ENCODE measurements at places on chromosomes 5 and 9.

GRCh38 chr5:154478752-154479159 lies 729 bp upstream of the HAND1 start:
- H3K27me3 ChIP-seq: peaks cover 100% of the 10 kb centered on the region
- no peaks in the 10 kb centered on the region for H3K36me3 ChIP-seq
- H3K4me1 ChIP-seq: peaks cover 67% of the 10 kb centered on the region
- DNase-seq: no peak

- H3K36me3 ChIP-seq: no peaks in the 10 kb centered on the region
- DNase-seq: no peak
- no peak overlapping the region for H3K4me3 ChIP-seq
- no peak overlapping the region for H3K27ac ChIP-seq
- peaks cover 9% of the 10 kb centered on the region for H3K4me1 ChIP-seq
- peaks cover 9% of the 10 kb centered on the region for H3K27me3 ChIP-seq
These were observed 92.9 kb upstream of the CLINT1 start for GRCh38 chr5:157951673-157952373.

DNA sequence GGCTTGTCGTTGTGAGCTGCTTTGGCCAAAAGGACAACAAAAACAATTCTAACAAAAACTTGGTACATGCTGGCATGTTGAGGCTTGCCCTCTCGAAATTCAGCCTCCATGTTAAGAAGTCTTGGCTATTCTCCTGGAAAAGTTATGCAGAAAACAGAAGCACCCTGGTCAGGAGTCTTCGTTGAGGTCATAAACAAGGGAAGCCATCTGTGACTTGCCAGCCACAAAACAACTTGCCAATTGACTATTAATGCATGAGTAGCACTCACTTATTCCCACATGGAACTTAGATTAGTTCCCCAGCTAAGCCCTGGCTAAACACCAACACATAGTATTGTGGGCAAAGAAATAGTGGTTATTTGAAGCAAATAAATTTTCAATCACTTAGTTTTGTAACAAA lies 521.0 kb upstream of the CHD1 start:
- H3K36me3 ChIP-seq: no peaks in the 10 kb centered on the region
- no peaks in the 10 kb centered on the region for H3K4me1 ChIP-seq
- no peak for DNase-seq
- H3K27me3 ChIP-seq: no peaks in the 10 kb centered on the region
- no peak overlapping the region for H3K27ac ChIP-seq

DNA sequence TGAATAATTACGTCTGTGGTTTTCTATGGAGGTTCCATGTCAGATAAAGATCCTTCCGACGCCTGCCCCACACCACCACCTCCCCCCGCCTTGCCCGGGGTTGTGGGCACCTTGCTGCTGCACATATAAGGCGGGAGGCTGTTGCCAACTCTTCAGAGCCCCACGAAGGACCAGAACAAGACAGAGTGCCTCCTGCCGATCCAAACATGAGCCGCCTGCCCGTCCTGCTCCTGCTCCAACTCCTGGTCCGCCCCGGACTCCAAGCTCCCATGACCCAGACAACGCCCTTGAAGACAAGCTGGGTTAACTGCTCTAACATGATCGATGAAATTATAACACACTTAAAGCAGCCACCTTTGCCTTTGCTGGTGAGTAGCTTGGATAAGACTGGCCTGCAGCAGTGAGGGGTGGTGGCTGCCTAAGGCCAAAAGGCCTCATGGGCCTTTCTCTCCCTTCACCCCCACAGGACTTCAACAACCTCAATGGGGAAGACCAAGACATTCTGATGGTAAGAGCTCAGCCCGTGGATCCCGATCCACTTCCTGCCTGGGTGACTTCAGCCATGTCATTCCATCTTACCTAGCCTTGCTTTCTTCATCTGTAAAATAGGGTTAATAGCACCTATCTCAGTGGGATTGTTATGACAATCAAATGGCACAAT lies at the start of gene IL3:
Gene IL3 (plus strand): TSS at position 155 of the 661 bp plus-strand sequence. CDS start 52 bp downstream, at position 207.
- H3K4me3 ChIP-seq: no peak within 1 kb of the TSS
- peaks cover 3% of the 10 kb centered on the region for H3K4me1 ChIP-seq
- DNase-seq: peak; percentile 6

DNA sequence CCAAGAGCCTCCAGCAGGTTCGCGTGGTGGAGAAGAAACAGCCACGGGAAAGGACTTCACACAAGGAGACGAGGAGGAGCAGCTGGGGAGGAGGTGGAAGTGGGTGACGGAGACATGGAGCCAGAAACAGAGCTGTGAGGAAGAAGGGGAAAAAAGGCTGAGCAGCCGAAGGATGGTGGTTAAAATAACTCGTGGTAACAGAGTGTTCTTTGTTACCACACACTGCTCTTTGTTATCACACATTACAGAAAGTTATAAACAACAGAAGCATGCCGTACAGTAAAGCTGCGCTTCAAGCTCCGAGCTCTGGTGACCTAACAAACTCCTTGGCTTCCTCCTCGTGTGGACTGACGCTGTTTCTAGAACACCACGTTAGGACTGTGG lies 215.4 kb downstream of the GLIS3 start:
- peaks cover 35% of the 10 kb centered on the region for H3K4me1 ChIP-seq
- no peaks in the 10 kb centered on the region for H3K36me3 ChIP-seq
- H3K4me3 ChIP-seq: peak overlapping the region; percentile 18
- H3K27ac ChIP-seq: peak overlapping the region; percentile 71
- DNase-seq: peak; percentile 25
- no peaks in the 10 kb centered on the region for H3K27me3 ChIP-seq

DNA sequence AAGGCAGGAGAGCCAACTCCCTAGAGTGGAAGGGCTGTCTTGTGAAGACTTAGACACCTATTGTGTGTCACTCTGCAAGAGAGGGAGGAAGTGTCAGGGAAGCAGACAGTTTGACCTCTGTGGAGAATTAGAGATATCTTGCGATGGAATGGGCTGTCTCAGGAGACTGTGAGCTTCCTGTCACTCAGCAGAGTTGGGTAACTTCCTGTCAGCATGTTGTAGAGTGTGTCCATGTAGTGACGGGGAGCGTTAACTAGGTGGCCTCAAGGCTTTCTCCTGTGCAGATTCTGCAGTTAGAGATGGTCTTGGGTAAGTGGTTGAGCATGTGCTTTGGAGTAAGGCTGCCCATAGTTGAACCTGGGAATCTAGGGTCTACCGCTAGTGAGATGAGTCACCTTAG lies 136.5 kb downstream of the KIF4B start:
- peaks cover 18% of the 10 kb centered on the region for H3K4me1 ChIP-seq
- no peak overlapping the region for H3K4me3 ChIP-seq
- DNase-seq: no peak
- H3K27me3 ChIP-seq: no peaks in the 10 kb centered on the region

DNA sequence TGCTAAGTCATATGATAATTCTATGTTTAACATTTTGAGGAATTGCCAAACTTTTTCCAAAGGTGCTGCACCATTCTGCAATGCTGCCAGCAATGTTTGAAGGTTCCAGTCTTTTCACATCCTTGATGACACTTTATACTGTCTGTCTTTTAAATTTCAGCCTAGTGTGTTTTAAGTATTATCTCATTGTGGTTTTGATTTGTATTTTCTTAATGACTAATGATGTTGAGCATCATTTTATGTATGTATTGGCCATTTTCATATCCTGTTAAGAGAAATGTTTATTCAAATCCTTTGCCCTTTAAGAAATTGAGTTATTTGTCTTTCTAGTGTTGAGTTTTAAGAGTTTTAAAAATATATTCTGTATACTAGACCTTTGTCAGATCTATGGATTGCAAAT lies 5.0 kb upstream of the TEX48 start:
- H3K27me3 ChIP-seq: peaks cover 40% of the 10 kb centered on the region
- H3K4me1 ChIP-seq: no peaks in the 10 kb centered on the region
- no peak for DNase-seq
- no peak overlapping the region for H3K27ac ChIP-seq
- H3K36me3 ChIP-seq: no peaks in the 10 kb centered on the region

GRCh38 chr5:51203598-51203997 lies 179.7 kb upstream of the ISL1 start:
- H3K4me3 ChIP-seq: no peak overlapping the region
- no peak for DNase-seq
- H3K36me3 ChIP-seq: no peaks in the 10 kb centered on the region
- no peaks in the 10 kb centered on the region for H3K27me3 ChIP-seq
- no peak overlapping the region for H3K27ac ChIP-seq

GRCh38 chr5:62257020-62257367 lies 49.0 kb upstream of the KIF2A start:
- no peak overlapping the region for H3K27ac ChIP-seq
- no peak for DNase-seq
- H3K27me3 ChIP-seq: no peaks in the 10 kb centered on the region
- H3K4me1 ChIP-seq: peaks cover 4% of the 10 kb centered on the region
- H3K4me3 ChIP-seq: no peak overlapping the region
